NCI-H146 (cell line): ENCODE measurements at places on chromosomes 7 and 10.

DNA sequence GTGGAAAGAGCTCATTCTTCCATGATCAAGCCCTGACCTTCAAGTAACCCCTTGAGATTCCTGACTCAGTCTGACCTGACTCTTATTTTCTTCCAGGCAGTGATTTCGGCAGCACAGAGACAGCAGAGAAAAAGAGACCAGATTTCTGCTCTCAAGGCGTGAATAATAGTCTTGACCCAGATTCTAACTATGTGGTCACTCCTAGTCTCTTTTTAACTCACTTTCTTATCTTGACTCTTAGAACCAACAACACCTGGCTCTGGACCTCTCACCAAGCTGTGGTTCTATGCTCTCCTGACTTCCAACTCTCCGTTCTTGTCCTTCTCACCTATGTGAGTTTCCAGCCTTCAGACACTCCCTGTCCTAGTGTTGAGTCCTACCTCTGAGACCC is 36.9 kb upstream of the KDM7A start:
- DNase-seq, result no peak

DNA sequence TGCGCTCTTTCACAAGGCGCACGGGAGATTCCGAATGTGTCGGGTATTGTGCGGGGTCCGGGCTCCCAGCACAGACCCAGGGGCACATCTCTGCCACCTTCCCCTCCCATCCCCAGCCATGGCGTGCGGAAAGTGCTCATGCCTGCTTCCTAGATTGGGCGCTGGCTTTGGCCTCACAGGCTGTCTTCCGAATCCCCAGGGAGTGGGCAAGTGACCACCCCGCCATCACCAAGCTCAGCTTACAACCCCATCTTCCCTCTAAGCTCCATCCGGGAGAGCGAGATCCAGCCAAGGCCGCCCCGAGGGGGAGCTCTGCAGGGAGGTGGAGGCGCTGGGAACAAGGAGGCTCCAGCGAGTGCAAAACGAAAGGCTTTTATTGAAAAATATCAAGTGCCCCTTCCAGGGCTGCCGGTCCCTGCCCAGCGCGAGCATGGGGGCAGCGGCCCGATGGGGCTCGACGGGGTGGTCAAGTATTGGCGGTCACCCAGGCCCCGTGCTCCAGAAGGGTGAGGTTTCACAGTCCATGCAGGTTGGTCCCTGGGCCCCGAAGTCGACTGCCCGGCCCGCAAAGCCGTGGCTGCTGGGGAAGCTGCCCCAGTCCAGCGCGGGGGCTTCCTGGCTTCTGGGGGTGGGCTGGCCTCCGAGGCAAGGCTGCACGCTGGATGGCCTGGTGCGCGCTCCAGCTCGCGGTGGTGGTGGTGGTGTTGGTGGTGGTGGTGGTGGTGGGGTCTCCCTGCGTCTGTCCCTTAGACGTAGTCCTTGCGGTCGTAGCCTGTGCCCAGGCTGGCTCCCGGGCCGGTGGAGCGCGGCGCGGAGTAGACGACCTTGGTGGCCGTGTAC is 1.2 kb downstream of the CLDN3 start:
- DNase-seq, result no peak

DNA sequence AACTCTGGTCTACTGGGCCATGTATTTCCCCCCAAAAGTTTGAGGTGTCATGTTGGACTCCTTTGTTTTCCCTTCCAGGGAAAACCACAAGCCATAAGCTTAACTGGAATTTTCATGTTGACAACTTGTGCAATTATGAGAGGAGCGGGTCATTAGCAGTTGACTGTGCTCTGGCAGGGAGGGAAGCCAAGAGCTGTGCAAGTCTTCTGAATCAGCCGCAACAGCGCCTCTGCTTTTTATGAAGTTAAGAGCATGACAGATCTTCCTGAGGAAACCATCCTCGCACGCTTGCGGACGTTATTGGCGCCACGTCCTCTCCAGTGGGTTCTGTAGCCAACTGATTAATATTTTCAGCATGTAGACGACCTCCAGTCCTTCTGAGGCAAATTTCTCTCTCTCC is 148.7 kb upstream of the MKI67 start:
- DNase-seq, result no peak

DNA sequence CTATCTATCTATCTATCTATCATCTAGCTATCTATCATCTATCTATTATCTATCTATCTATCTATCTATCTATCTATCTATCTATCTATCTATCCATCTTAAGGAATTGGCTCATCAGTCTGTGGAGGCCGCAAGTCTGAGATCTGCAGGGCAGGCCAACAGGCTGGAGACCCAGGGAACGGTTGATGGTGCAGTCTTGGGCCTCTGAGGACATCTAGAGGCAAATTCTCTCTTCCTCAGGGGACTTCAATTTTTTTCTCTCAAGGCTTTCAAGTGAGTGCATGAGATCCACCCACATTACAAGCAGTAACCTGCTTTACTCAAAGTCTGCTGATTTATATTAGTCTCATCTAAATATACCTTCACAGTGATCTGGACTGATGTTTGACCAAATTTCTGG is 197.0 kb downstream of the GLRX3 start:
- no peak for DNase-seq

- DNase-seq, result no peak
Measured at GRCh38 chr7:5139998-5140397, 50.0 kb upstream of the WIPI2 start.
